Activated naive CD4-positive, alpha-beta T cell treated with anti-CD3 and anti-CD28 coated beads, Interleukin-2, amount 10 ng/mL, durations not matched to agents 5 hours and 36 hours (primary cell): ENCODE measurements at places on chromosomes 5 and 9. TPM values are rescaled to one million over a fixed set of nuclear protein-coding genes. Genes with fewer than 3 reads are reported as not detected.

Gene SCGB3A2
- not detected for total RNA-seq

Gene PRUNE2
- total RNA-seq = not detected

Gene PCDHA13
- total RNA-seq = not detected

Gene HMCN2
- total RNA-seq = not detected

Gene BTNL9
- not detected for total RNA-seq
